Stimulated activated naive CD4-positive, alpha-beta T cell treated with Interleukin-2 at 50 U/mL for 16 hours (primary cell): ENCODE measurements at places on chromosomes 4 and X.

GRCh38 chrX:120308959-120309872 lies 2.0 kb downstream of the TMEM255A start:
- peak; percentile 60 for DNase-seq

- no peak for DNase-seq
These were observed 11.9 kb downstream of the GRPEL1 start for GRCh38 chr4:7055990-7056325.

GRCh38 chrX:20653070-20653469 lies 386.4 kb upstream of the RPS6KA3 start:
- DNase-seq, result no peak

GRCh38 chr4:26372525-26373172 lies 51.8 kb downstream of the RBPJ start:
- peak; percentile 14 for DNase-seq

GRCh38 chrX:111035256-111035655 lies 60.7 kb upstream of the PAK3 start:
- no peak for DNase-seq
